Fibroblast of skin of abdomen (primary cell): ENCODE measurements at places on chromosomes 4 and X.

DNA sequence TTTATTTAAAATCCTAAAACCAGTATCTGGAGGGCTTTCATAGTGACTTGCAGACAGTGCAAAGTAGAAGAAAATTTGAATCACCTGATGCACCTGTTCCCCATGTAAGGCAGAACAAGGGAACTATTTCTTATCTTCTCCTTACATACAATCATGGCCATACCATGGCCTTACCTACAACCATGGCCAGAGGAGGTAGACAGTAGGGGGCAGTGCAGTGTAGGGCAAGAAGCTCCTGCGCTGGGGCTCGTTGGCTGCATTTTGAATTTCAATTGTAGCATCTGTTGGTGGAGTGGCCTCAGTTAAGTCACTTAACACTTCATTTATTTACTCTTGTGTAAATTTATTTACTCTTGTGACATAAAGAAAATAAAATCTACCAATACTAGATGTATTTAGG is 33.0 kb downstream of the GALNTL6 start:
- peak; percentile 59 for DNase-seq

- no peak for DNase-seq
Measured at GRCh38 chr4:5575941-5576340, 132.4 kb downstream of the EVC2 start.

GRCh38 chrX:151753313-151754046 is 18.9 kb downstream of the CNGA2 start:
- DNase-seq, result peak; percentile 41

- peak; percentile 62 for DNase-seq
Measured at GRCh38 chrX:19902110-19902509, 14.7 kb upstream of the SH3KBP1 start.

GRCh38 chr4:119977076-119977940 is 89.3 kb downstream of the MAD2L1 start:
- DNase-seq, result no peak

DNA sequence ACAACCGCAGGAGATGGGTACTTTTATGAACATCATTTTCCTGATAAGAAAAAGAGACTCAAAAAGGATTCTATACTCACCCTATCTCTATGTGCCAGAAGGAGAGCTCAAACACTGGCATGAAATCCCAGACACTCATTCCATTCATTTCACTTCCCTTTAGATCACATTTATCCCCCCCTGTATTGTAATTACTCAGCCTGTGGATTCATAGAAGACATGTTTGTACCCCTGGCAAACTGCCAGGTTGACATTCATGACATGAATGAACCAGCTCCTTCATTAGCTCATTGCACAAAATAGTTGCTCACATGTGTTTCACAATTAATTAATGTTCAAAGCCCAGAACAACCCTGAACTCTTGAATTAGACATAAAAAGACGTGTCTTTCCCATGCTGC is 4.9 kb downstream of the SMR3A start:
- DNase-seq, result peak; percentile 2

DNA sequence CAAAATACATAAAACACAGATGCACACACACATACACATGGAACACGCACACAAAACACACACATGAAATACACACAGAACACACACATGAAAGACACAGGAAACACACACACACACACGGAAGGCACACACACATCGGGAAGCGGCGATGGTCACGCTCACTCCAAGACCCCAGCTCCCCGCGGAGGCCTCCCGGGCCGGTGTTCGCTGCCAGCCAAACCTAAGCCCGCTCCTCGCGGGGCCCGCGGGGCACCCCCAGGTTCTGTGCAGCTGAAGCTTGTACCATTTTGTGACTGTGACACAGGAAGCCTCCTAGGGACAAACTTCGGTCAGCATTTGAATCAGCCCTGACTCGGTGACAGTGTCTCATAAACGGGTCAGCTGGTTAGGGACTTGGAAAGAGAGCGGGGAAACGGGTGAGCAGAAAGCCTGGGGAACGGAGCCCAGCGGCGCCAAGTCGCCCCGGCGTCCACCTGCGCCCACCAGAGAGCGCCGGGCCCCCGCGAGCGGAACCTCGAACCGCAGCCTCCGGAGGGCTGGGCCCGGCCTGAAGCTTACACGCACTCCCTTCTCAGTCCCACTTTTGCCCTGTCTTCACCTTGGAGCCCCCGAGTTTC is 32.1 kb downstream of the F11 start:
- no peak for DNase-seq

DNA sequence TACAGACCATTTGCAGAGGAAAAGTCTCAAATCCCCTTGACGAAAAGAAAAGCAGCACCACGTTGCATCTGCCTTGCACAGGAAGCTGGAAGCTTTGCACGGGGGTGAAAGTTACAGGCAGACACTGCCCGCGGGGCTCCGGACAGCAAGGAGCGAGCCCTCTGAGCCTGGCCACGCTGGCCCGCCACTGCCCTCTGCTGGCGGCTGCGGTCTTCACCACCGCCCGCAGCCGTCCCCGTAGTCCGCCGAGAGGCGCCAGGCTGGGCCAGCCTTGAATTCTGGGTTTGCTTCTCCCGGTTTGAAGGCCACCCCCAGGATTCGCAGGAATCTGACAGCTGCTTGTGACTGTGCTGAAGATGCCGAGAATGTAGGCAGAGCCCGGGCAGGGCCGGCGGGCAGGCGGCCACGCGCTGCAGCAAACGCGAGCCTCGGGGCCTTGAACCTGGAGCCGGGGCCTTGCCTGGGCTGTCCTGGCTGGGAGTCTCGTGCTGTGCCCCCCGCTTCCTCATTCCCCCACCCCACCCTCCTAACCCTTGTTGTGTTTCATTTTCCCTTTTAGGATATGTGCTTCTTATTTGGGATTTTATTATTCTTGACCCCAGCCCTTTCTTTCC is 49.2 kb downstream of the ENPP6 start:
- DNase-seq, result peak; percentile 56

GRCh38 chr4:47418147-47418546 is 45.4 kb downstream of the COMMD8 start:
- DNase-seq, result no peak
